ENCODE measurements at places on chromosomes 3 and 15.

DNA sequence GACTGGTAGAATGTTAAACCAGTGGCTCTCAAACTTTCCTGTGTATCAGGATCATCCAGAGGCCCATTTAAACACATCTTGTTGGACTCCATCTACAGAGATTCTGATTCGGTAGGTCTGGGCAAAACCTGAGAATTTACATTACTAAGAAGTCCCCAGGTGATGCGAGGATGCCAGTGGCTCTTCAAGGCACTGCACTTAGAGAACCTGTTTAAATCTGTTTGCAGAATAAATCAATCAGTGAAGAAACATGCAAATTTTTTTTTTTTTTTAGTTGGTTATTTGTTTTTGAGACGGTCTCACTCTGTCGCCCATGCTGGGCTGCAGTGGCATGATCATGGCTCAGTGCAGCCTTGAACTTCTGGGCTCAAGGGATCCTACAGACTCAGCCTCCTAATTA lies 117.7 kb upstream of the WNT5A start:
- DNase-seq = no peak

DNA sequence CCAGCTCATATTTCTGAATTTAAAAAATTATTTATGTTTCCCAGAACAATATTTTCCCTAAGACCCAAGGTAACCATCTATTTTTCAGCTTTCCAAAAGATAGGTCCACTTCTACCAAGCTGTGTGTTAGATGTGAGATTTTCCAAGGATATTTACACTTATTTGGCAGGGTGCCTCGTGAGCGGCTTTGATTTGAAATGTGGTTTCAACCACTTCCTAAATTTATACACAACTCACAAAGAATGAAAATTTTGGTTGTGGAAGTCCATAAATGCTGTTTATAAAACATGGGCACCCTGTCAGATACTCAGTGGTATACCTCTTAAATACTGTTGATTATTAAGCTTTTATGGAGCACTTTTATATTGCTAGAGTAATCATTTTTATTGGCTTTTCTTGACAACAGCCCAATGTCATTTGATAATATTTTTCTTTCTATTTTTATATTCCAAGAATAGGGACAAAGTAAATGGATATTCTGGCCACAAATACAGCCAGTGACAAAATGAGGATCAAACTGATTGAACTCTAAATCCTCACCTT lies 57.6 kb downstream of the GAP43 start:
- no peak for DNase-seq

DNA sequence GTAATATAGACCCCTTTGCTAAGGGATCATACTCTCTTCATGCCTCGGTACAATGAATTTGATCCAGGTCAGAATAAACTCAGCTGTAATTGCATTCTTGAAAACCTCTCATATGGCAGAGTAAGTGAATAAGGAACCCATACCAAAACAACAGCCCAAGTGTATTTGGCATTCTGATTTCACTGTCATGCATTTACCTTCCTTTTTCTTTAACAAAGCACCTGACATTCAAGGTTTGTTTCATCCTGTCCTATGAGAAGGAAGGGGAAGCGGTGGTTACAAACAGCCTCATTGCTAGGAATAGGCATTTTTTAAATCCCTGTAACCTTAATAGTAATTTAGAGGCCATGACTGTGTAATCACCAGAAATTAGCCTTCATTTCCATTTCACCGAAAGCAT lies 97.1 kb downstream of the LSAMP start:
- no peak for DNase-seq

DNA sequence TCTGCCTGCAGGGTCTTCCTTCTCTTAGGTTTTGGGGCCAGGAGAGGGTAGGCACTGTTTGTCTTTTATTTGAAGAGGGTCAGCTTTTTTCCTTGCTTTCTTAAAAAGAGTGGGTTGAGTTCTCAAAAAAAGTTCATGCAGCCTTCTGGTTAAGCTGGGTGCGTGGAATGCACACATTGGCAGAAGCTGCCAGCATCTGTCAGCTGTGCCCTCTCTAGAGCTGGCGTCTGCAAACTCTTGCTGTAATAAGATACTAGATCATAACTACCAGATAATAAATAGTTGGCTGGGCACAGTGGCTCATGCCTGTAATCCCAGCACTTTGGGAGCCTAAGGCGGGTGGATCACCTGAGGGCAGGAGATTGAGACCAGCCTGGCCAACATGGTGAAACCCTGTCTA lies 373.4 kb downstream of the OCA2 start:
- DNase-seq = no peak

Data from omental fat pad (tissue), 4 donors.